ENCODE measurements at places on chromosomes 3 and 15. TPM values are rescaled to one million over a fixed set of nuclear protein-coding genes. Genes with fewer than 3 reads are reported as not detected.

MLH1 gene
- total RNA-seq, result 7.9 TPM

TMEM266 gene
- 4.8 TPM for total RNA-seq

HRG gene
- total RNA-seq, result not detected

GRCh38 chr3:45983770-45984169 is 11.9 kb downstream of the FYCO1 start:
- DNase-seq, result no peak

- DNase-seq, result peak; percentile 18
These were observed 11.0 kb downstream of the LYSMD2 start for GRCh38 chr15:51726302-51727073.
